ENCODE measurements at places on chromosomes 11 and 22.
A peak's percentile ranks its signal among the peaks of the same experiment; 100 is the strongest.

DNA sequence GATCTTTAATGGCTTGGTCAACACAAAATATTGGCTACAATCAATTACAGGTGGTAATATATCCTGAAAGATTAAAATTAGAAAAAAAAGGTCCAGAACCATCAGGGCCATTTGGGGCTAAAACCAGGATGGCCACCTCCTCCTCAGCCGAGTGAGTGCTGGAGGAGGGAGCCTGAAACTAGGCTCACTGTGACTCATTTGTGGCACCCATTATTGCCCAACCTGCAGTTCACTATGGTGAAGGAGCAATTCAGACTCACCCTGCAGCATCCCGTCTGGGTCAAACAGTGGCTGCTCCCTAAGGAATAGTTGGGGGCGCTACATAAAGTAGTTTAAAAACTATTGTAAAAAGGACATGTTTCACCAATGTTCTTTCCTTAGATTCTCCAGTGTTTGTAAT is 60.7 kb downstream of the GLYATL1 start:
- DNase-seq, result no peak

DNA sequence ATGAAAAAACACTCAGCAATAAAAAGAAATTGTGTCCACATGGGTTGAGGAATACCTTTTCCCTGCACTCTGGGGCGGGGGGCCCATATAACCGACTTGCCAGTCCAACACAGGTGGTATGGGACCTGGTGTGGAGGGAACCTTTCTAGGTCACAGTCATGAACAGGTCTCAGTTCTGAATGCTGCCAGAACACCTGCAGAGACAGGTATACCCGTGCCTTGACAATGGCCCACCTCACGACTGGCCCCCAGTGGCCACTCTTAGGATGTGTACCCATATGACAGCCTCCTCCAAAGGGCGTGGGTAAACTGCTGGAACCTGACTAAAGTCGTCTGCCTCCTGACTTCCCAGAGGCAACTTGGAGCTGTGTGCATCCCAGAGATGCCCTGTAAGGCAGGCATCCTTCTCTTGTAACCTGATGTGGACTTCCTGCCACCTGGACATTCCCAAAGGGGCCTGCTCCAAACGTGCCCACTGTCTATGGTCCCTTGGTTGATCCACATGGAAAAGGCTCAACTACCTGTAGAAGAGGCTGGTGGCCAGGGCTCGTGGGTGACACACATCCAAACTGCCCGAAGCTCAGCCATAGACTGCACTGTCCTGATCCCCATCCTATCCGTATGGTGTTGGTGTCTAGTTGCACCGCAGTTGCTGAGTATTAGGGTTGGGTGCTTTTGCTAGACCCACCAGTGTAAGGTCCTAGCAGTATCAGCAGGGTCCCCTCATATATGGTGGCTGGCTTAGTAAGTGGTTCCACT is 859.3 kb downstream of the BRD1 start:
- DNase-seq, result peak; percentile 14

- no peak for DNase-seq
Observed at GRCh38 chr11:119493712-119494111, 70.7 kb upstream of the THY1 start.

DNA sequence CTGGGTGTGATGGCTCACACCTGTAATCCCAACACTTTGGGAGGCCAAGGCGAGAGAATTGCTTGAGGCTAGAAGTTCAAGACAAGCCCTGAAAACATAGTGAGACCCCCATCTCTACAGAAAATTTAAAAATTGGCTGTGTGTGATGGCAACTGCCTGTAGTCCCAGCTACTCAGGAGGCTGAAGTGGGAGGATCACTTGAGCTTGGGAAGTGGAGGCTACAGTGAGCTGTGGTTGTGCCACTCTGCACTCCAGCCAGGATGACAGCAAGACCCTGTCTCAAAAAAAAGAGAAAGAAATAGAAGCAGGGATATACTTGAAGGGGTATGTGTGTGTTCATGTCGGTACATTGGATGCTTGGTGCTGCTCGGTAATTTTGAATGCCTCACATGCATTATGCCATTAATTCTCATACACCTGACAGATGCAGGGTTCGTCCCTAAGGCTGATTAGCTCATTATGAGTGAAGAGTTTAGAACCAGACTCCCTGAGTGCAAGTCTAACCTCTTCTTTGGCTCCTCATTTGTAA is 14.0 kb downstream of the CRKL start:
- no peak for DNase-seq

DNA sequence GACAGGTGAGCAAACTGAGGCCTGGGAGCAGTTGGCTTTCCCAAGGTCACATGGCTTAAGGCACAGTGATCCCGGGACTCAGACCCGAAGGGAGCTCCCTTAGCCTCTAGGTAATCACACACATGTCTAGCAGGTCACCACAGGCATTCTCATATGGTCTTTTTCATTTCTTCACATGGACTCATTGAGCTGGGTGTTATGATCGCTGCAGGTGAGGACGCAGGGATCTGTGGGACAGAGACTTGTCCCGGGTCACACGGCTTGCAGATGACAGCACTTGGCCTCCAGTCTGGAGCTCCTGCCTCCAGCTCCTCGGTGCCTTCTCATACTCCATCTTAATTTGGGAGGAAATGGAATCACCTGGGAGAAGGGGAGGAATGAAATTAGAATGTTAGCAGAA is 23.6 kb upstream of the CACNG2 start:
- no peak for DNase-seq

GRCh38 chr11:83574519-83574918 is 288.4 kb upstream of the CCDC90B start:
- no peak for DNase-seq

GRCh38 chr22:20430720-20431510 is 6.7 kb downstream of the SCARF2 start:
- peak; percentile 44 for DNase-seq

DNA sequence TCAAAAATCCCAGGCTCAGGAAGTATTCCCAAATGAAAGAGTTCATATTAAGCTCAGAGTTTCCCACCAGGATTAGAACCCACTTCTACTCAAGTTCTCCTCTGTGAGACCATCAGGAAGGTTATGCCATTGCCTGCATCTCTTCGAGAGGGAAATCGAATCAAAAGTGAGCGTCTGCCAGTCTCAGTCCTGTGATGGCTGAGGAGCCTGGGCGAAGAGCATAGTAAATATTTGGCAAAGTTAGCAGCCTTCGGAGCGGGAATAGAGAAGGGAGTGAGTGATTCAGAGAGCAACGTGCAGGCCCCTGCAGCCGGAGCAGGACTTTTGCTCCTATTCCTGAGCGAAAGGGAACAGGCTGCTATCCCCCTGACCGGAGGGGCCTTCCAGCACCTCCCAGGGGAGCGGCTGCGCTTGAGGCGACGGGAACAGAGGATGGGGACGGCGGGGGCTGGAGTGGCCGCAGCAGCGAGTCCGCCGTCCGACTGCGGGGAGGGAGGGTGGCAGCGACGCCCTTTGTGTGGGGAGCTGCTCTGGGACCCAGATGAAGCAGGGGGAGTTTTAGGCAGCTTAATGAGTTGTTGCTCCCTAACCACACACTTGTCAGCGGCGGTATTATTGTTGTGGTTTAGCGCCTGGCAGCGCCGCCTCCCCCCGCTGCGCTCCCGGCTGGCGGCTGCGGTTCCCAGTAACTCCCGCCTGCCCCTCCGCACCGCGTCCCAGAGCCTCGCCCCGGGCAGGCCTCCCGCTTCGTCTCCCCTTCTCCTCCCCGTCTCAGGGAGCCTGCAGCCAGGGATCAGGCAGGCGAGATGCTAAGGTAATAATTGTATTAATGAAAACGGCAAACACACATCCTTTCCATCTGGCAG is 21.7 kb upstream of the NRGN start:
- no peak for DNase-seq

DNA sequence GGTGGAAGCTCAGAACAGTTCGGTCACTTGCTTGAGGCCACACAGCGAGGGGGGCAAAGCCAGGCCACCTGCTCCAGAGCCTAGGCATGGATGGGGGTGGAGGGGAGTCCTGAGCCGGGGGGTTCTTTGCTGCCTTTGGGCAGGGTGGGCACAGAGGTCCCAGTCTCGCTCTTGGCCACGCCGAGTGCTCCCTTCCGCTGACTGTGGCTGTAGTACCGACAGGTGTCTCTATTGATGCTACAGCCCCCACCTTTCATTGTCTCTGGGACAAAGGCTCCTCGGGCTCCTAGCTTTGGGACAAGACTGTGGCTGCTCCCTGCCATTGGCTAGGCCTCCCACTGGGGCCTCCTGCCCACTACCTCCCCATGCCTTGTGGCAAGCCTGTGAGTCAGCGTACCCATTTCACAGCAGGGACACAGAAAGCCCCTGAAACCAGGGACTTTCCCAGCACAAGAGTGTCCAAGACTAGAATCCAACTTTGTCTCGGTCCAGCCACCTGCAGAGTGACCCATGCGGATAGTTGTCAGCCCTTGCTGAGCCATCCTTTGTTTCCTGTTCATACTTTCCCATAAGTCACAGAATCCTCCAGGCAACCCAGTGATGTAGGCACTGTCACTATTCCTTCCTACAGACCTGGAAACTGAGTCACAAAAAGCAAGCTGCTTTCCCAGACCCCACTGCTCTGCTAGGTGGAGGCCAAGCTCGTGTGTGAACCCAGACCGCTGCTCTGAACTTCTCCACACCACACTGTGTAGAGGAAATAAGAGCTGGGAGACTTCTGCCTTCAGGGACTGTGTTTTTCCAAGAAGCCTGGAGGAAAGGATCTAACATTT is 17.2 kb downstream of the MYEOV start:
- no peak for DNase-seq
